Fibroblast of skin of scalp (primary cell): ENCODE measurements at places on chromosomes 7 and 10.

DNA sequence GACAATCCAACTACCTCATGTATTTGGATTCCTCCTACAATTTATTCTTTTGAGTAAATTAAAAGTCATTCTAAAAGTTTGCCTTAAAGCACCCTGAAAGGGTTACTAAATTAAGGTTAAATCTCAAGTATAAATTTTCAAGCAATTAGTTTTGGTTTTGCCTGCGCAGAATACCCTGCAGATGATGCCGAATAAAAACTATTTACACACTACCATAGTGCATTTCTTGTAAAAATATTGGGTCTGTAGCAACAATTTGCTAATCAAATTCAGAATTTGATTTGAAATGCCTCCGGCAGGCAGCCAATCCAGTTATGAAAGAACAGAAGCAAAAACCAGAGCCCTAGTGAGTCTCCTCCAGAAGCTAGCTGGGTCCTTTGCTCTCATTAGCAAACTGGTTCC is 122.2 kb downstream of the TWIST1 start:
- DNase-seq: peak; percentile 65

- no peak for DNase-seq
Observed at GRCh38 chr7:148336411-148336810, 254.2 kb upstream of the C7orf33 start.

GRCh38 chr7:148142660-148143248 is 447.8 kb upstream of the C7orf33 start:
- DNase-seq: peak; percentile 37

DNA sequence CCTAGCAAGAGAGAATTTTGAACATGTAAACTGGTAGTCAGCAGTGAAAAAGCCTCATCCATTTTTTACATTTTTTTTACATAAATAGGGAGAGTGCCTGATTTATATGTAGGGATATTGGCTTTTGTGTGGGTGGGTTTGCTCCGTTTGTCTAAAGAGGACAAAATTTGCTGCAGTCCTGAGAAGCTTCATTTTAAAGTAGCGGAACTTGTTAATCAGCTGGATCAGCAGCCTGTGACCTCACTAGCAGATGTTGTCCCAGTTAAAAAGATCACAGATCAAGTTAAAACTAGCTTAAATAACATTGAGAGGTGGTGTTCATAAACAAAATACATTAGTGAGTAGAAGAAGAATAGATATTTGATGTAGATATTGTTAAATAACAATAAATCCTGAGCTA is 2.6 kb downstream of the ATRNL1 start:
- no peak for DNase-seq

DNA sequence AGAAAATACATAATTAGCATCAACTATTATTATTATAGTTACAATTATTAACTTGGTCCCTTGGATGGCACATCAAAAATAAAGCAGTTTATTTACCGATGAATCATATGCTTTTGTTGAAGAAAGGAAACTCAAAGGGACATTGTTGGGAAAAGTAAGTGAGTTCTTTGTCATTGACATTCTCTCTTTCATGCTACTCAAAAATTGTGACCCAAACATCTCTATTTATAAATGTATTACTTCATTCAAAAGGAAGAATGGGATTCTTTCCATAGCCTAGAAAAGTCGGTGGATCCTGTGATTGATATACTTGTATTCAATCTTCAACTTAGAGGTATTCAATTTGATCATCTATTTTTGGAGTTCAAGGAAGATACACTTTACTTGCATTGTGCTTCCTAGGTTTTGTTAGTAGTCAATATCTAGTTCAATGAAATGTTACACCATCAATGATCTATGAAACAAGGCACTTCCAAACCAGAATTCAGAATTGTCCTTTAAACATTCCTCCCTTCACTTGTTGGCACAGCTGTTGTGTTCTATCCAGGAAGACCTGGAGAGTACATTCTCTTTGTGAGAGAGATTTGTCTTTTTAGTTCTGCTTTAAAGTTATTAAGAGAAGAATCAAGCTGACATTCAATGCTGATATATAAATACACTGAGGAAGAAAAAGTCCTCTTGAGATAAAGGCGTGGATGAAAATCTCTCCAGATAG is 235.2 kb downstream of the TMEM26 start:
- DNase-seq: no peak

GRCh38 chr7:66307591-66308215 is 102.6 kb downstream of the TPST1 start:
- DNase-seq: no peak

DNA sequence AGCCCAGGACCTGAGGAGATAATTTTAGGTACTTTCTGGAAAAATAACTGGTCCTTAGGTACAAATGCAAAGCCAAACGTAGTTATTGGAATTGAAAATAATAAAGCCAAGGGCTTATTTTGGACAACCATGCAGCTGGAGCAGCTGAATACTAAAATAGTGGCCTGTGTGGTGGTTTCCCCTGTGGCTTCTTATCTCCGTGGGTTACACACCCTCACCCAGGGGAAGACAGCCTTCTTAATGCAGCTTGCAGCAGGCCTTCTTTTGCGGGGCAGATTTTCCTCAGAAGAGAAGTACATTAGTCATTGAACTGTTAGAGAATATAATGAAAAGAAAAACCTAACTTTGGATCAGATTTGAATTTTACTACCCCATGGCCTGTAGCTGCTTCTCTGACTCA is 133.5 kb downstream of the ST7 start:
- no peak for DNase-seq

DNA sequence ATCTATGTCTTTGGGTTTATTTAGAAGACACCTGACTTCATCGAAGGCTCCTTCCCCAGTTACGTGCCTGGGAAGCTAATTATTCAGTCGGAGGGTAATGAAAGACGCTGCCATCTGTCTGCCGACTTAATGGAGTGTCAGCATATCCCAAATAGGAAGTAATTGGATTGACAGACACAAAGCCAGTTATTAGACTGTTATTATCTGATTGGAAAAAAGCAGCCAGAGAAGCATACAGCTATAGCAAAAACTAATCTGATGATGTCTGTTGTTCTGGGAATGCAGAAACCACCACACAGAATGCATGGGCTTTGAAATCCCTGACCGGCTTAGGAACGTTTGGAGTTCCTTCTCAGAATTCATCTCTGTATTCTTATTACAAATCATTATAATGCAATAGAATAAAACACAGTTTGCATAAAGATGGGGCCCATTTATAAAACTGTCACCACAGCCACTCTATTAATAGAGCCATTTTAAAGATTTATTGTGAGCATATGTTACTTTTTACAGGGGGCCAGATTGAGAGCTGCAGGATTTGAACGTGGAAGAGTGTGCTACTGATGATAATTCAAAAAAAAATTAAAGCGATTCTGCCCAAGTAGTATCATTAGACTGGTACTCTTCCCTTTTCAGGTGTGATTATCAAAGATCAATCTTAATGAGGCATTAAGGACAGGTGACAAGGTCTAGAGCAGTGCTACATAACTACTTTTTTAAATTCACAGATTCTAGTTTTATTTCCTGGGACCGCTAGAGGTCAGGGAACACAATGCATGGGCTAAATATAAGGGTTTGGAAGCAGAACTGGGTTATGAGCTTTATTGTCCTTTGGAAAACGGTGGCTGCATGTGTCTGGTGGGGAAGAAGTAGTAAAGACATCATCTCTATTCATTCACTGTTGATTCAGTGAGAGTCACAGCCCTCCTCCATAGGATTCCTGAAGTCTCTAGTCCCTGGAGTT is 330.1 kb upstream of the LRGUK start:
- DNase-seq: no peak

DNA sequence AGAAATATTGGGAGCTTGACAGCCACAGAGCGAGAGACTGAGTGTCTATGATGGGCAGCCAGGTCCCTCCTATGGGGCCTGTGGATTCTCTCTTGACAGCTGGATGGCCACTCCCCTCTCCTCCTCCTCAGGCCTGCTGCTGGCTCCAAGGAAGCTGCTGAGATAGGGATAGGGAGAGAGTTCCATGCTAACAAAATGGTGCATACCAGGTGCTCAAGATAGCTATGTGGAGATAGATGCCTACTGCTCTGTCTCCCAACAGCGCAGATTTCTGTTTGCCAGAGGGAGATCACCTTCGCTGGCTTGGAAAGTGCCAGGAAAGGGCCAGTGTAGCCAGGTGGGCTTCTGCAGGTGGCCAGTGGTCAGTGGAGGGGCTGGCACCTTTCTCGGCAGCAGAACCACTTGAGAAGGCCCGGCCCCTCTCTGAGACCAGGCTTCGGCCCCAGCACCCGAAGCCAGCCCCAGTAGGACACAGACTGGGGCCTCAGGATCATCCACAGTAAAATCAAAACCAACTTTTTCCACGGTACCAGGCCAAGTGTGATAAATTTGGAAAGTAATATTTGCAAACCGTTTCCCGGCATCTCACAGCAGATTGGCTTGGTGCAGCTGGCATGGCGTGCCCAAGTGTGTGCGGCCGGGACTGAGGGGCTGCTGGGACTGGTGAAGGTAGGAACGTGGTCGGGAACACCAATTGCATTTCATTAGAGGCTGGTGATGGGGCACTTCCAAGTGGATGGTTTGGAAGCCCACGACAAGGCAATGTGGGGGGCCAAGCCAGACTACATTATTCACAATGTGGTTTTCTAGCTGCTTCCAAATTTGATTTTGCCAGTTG is 139.6 kb downstream of the PTPN20 start:
- DNase-seq: no peak

GRCh38 chr10:88594482-88594881 is 7.9 kb downstream of the LIPJ start:
- DNase-seq: no peak

DNA sequence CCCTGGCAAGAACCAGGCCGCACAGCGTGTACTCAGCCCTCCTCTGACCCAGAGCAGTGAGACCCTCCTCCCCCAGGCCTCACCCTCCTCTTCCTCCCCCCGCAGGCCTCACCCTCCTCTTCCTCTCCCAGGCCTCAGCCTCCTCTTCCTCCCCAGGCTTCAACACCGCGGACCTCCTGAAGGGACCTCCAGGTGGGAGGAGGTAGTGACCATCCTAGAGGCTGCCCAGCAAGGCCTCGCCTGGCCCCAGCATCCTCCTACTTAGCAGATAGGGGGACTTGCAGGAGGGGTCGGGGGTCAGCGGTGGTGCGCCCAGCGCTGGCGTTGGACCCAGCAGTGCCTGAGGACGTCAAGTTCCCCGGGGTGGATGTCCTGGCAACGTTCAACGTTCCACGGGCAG is 270.8 kb downstream of the ELFN1 start:
- DNase-seq: no peak

GRCh38 chr7:120735791-120736190 is 122.2 kb downstream of the TSPAN12 start:
- peak; percentile 45 for DNase-seq

DNA sequence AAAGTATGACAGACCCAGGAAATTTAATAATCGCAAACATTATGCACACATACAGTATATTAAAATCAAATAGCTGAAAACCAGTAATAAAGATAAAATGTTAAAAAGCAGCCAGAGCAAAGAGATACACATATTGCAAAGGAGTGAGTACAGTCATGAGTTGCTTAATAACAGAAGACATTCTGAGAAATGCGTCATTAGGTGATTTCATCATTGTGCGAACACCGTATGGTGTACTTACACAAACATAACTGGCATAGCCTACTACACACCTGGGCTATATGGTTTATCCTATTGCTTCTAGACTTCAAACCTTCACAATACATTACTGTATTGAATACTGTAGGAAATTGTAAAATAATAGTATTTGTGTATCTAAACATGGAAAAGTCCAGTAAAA is 367.6 kb downstream of the NXPH1 start:
- no peak for DNase-seq

- DNase-seq: no peak
Observed at GRCh38 chr10:24953675-24954074, 1.3 kb upstream of the PRTFDC1 start.

DNA sequence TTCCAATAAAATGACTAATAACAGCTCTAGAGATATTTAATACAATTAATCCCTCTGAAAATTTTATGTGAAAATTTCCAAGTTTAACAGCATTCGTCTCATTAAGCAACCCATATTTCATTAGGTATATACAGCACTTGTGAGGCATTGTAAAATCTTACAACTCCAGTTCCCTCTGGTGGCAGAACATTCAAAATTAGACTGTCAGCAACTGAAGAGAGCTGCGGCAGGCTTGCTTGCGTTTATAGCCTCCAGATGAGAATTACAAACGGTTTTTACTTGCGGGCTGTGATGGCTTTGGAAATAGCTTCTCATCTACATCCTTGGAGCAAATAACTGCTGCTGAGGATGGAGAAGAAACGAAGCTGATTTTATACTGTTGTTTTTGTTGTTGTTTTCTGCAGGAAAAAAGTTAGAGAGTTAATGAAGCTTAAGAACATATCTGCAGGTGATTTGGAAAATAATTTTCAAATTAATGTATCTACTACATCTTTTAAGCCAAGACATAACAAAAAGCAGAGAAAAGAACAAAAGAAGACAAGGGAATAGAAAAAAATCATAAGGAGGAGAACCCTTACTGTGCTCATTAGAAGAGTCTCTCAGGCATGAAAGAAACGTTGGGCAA is 171.3 kb downstream of the MAGI2 start:
- DNase-seq: peak; percentile 80

GRCh38 chr7:117750612-117751563 is 122.4 kb downstream of the CTTNBP2 start:
- peak; percentile 22 for DNase-seq

DNA sequence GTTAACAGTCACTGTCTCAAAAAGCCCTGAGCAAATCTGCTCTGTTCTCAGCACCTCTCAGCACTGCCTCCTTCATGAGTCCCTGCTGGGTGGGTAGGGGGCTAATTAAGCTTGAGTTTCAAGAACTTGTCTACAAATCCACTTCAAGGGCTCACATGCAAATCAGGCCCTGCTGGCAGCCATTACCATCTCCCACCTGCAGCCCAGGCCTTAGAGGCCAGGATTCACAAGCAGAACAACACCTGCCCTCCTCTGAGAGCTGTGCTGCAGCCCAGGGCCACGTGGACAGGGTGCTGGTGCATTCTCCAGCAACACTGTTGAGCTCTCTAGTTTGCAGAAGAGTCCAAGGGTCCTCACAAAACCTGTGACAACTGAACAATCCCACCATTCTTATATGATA is 119.2 kb downstream of the DPP6 start:
- DNase-seq: no peak
